ENCODE measurements at places on chromosomes 1 and 21.

DNA sequence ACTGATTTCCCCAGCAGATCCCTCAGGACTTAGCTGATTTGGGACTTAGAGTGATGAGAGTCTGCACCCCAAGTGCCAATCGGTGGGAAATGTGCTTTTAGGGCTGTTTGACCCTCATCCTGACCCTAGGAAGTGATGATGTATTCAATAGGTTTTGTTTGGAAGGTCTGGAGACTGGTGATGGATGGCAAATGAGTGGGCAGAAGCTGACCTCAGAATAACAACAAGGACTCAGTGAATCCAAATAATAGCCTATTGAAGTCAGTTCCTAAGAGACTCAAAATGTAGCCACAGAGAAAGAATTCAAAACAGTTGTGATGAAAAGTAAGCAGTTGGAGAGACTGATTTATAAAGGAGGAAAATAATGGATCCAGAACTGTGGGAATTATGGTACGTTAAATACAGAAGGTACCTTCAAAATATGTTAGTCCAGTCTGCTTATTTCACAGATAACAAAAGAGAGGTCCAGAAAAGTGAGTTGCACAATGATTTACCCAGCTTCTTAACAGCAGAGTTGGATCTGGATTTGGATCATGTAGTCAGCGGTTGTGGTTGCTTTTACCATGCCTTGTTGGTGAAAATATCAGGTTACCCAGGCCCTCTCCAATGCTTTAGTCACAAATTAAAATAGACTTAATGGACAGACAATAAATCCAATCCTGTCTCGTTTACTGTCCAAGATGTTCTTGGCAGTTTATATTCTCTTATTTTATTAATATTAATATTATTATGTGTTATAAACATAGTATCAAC, 123.0 kb upstream of the PTBP2 start:
- DNase-seq: no peak

DNA sequence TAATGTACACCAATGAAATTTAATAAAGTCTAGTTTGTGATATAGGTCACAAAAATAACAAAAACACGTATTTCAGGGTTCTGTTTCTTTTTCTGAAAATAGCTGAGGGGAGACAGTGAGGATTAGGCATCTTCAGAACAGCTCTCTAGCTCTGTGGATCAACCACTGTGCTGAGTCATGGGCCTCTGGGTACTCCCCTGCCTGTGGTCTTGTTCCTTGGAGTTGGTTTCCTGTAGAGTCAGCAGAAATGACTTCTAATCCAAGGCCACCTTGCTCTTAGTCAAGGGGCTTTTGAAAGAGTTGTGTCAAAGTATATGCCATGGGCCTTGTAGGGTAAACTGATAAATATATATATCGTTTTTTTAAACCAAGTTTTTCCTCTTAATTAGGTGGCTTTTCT, 141.8 kb upstream of the ZRANB2 start:
- no peak for DNase-seq

- no peak for DNase-seq
These were observed 13.2 kb downstream of the CASP9 start for GRCh38 chr1:15510611-15511405.

- DNase-seq: no peak
These were observed 34.9 kb downstream of the CDC14A start for GRCh38 chr1:100387209-100387608.

- peak; percentile 79 for DNase-seq
These were observed 2.1 kb downstream of the PLA2G2E start for GRCh38 chr1:19921310-19921709.

- DNase-seq: no peak
These were observed 49.1 kb upstream of the DR1 start for GRCh38 chr1:93296555-93297154.

GRCh38 chr21:36863260-36863659, 103.2 kb downstream of the HLCS start:
- DNase-seq: no peak

DNA sequence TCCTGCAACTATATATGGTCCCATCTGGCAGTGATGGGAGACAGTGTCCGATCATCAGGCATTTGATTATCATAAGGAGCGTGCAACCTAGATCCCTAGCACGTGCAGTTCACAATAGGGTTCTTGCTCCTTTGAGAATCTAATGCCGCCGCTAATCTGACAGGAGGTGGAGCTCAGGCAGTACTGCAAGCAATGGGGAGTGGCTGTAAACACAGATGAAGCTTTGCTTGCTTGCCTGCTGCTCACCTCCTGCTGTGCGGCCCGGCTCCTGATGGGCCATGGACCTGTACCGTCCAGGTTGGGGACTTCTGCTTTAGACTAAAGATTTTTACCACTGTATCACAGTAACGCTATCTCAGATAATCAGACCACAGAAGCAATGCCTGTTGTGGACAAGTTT, 63.8 kb downstream of the TGFB2 start:
- DNase-seq: no peak

DNA sequence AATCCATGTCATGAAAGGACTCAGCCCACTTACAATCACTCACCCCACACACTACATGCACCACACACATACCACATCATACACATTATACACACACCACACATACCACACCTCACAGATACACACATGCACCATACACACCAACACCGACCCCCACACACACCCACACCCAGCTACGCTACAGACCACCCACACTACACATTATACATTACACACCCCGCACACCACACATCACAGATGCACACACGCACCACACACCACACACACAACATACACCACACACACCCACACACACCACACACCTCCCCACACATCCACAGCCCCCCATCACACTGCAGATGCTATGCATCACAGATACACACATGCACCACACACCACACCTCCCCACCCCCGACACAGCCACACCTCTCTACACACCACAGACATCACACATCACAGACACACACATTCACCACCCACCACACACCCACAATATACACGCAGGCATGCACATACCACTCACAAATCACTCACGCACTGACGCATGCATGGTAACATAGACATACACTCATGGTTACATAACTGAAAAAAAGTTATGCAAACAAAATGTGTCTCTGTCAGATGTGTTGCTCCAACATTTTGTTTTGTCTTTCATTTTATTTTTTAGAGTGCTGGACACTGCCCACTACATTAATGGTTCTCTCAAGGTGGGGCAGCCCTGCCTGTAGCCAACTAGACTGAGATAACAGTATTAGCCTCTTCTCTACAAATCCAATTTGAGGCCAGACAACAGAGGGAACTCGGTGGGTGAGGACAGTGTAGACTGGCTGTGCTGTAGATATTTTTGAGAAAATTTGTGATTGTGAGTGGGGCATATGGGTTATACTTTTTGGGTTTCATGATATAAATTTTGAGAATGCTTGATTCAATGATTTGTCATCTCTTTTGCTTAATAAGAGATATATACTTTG, 15.2 kb upstream of the PGBD2 start:
- no peak for DNase-seq

DNA sequence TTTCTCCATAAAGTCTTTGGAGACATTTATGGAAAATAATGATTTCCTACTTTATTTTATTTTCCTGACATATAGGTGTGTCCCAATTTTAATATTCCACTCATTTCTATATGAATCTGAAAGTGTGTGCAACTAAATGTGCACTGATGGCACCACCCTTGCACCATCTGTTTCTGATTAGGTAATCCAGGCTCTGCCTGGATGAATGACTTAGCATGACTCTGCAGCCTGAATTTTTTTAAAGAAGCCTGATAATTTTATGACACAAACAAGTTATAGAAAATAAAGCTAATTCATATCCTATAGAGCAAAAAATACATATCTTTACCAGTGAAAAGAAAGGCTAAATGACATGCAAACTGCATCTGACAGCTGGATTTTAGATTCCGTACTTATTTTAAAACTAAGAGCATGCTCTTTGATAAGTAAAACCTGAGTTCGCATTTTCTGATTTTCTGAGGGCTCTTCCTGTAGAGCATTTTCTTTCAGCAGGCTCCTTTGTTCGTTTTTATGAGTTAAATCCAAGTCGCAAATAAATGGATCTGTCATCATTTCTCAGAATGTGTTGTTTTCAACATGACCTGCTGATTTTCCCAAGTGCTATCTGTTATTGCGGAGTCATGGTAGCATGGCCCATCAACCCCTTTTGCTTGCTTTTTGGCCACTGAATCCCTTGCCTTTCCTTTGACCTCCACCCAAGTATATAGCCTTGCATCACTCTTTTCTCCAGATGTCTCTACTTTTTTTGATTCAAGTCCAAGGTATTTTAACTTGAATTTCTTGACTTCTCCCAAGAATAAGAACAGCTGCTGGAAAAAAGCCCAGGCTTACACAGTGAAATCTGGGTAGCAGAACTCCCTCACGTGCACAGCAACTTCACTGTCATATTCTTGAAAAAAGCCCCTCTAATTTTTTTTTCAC, 52.8 kb upstream of the LYPLAL1 start:
- DNase-seq: peak; percentile 21

- no peak for DNase-seq
These were observed 3.8 kb upstream of the C2CD4D start for GRCh38 chr1:151843398-151843797.

GRCh38 chr1:159917533-159918351, 7.6 kb downstream of the TAGLN2 start:
- no peak for DNase-seq

DNA sequence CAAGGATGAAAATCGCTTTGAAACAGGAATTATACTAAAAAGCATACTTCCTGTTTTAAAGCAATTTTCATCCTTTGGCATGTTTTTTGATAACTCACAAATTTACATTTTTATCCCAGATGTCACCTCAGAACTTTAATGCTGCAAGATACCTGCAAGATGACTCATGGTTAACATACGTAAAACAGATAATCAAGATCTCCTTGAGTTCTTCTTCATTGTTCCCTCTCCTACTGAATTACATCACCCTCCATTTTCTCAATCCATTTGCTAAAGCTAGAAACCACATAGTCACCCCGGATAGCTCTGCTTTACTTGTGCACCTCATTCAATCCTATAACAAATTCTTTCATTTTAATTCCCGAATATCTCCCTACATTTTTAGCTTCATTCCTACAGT, 1114.2 kb downstream of the PLA2G4A start:
- no peak for DNase-seq

DNA sequence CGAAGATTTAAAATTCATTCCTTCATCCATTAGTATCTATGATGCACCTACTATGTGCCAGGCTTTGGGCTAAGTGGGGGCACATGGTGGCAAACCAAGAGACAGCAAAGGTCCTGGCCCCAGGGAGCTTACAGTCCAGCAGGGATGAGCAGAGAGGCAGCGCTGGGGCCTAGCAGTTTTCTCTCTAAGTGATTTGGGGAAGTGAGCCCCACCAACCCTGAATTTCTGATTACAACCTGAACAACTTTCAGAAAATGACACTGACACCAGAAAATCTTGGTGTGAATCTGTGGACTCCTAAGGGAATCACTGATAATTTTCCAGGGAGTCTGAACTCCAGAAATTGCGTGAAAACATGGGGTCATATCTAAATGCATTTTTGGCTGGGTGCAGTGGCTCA, 111.5 kb downstream of the CAPN8 start:
- no peak for DNase-seq

DNA sequence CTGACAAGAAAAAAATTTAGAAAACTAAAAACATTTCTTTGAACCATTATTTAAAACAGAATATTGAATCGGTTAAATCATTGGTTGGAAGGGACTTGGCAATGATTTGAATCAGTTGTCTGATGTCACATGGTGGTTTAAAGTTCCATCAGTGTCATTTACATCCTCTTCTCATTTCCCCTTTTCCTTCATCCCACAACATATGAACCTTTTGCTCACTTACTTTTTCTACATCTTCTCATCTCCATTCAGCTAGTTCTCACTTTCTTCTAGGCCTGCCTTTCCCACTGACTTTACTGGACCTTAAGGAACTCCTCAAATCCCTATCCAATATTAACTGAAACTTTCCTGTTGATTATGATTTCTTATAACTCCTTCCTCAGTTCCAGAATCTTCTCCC, 58.5 kb downstream of the PHACTR4 start:
- no peak for DNase-seq

- no peak for DNase-seq
These were observed 35.1 kb upstream of the ADGRL4 start for GRCh38 chr1:79041666-79042065.

DNA sequence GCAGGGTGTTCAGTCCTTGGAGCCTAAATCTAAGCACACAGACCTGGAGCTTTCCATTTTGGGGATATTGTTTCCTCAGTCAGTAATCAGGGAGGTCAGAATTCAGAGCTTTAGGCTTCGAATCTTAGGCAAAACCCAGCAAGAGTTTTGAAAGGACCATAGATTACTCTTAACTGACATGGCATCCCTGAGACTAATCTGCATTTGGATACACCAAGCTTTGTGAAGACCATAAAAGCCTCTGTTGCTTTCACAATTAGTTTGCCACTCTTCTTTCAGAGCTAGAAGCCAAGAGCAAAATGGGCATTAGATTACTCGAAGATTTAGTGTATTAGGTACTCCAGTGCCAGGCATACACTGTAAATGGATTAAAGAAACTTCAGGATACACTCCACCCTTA, 131.8 kb upstream of the GREM2 start:
- no peak for DNase-seq

- no peak for DNase-seq
These were observed 67.3 kb downstream of the RHOU start for GRCh38 chr1:228802386-228803220.

GRCh38 chr1:30988045-30988444, 77.5 kb downstream of the PUM1 start:
- DNase-seq: no peak

- DNase-seq: no peak
These were observed 172.4 kb downstream of the VPS13D start for GRCh38 chr1:12402159-12402673.

DNA sequence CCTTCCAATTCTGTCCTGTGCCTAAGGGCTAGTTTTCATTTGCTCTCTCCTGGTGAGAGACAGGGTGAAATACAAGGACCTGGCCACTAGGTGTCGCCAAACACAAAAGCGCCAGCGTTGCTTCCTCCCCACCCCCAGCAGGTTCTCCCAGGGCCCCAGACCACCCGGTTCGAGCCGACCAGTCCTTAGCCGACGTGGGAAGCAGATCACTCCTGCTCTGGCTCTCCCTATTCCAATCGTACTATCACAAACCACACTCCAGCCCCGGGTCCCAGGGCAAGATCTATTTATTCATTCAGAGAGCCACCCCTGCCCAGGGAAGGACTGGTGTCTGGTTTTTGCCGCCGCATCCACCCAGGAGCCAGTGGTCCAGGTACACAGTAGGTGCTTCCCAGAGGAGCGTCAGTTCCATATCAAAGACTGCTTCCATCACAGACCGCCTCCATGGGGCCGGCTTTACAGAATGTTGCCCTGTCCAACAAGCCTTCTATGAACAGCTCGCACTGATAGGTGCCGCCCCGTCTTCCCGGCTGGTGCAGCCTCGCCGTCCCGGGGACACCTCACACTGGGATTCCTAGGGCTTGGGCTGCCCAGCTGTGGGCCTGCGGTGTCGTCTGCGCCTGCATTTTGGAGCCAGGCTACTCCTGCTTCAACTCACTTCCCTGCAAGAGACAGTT, 35.0 kb downstream of the CTNNBIP1 start:
- DNase-seq: peak; percentile 76

GRCh38 chr1:145963265-145964019, 933 bp downstream of the ANKRD34A start:
- no peak for DNase-seq
